ENCODE measurements at places on chromosomes 1 and 21.

- DNase-seq: no peak
Measured at GRCh38 chr1:169753549-169753948, 19.7 kb upstream of the SELE start.

- DNase-seq: no peak
Measured at GRCh38 chr1:167463875-167464575, 54.3 kb downstream of the CD247 start.

- DNase-seq: no peak
Measured at GRCh38 chr1:203638950-203639349, 12.3 kb downstream of the ATP2B4 start.

DNA sequence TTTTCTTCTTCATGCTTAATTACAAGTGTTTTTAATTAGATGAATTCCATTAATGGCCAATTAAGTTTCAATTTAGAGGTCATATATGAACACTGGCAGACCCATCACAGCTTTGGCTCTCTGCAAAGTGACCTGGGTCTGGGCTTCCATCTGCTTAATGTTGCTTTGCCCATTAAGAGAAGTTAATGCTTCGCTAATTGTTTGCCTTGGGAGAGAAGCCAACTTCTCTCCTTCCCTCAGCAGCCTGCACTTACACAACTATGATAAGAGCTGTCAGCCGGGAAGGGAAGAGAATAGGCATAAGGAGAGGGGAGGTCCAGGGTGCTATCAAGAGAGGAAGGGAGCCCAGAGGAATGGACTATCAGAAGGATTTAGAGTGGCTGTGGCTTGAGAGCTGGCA, 29.0 kb upstream of the CCDC190 start:
- DNase-seq: no peak

GRCh38 chr1:29156543-29157268, 25.0 kb downstream of the SRSF4 start:
- DNase-seq: no peak

GRCh38 chr1:92291372-92291999, 7.3 kb downstream of the GLMN start:
- no peak for DNase-seq
